ENCODE measurements at places on chromosomes 6 and 20. TPM values are rescaled to one million over a fixed set of nuclear protein-coding genes. Genes with fewer than 3 reads are reported as not detected.

DNA sequence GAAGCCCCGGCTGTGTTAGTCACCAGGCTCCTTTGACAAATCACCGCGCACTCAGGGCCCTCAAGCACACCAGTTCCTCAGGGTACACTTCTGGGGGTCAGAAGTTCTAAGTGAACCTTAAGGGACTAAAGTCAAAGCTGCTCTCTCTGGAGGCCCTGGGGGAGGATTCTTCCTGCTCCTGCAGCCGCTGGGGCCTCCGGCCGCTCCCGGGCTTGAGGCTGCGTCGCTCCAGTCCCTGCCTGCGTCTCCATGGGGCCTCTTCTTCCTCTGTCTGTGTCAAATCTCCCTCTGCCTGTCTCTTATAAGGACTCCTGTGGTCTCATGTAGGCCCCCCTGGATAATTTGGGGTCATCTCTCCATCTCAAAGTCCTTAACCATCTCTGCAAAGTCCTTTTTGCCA lies 18.1 kb upstream of the GATA5 start:
- no peak overlapping the region for H3K4me3 ChIP-seq
- no peak overlapping the region for H3K27ac ChIP-seq
- no peaks in the 10 kb centered on the region for H3K36me3 ChIP-seq
- peaks cover 3% of the 10 kb centered on the region for H3K4me1 ChIP-seq

The BACH2 gene
- 6.8 TPM for total RNA-seq

The ARFGEF3 gene
- total RNA-seq = 25.5 TPM

The KCNK5 gene
- 18.5 TPM for total RNA-seq

The TPBG gene
- total RNA-seq = 13.0 TPM

The MDFI gene
- total RNA-seq = 7.2 TPM

Data from upper lobe of left lung (tissue), 6 donors.